Stimulated activated CD4-positive, alpha-beta T cell treated with anti-CD3 and anti-CD28 coated beads, Interleukin-15, amount 100 ng/mL, for 48 hours (primary cell): ENCODE measurements at places on chromosomes 3 and 15.

DNA sequence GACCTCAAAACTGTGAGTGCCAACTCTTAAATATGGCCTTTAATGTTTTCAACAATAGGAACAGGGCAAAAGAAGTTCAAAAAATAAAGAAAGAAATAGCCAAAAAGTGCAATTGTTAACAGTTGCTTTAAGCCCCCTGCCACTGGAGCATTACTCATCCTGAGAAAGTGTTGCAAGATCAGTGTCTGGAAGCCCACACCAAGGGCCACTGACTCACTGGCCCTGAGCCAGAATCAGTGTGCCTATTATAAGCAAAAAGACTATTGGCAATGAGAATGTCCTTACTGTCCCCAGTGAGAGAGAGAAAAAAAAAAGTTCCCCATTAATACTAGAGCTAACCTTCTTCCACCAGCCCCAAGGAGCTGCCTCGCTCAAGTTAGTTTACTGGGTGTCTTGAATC lies 480.1 kb upstream of the ZNF385D start:
- no peak for DNase-seq

- no peak for DNase-seq
These were observed 219.4 kb upstream of the BHLHE40 start for GRCh38 chr3:4759689-4760312.

DNA sequence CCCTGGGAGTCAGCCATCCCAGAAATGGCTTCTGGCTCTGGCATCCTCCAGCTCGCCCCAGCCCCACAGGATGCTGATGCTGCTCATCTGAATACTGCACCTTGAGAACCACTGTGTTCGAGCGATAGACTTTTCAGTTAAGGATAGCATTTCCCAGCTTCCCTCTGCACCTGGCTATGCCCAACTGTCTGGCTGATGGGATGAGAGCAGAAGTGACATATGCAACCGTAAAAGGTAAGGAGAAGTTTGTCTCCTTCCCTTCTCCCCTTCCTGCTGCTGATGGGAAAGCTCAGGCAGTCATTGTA lies 9.7 kb upstream of the HHATL start:
- no peak for DNase-seq

GRCh38 chr15:61248790-61249189 lies 19.7 kb upstream of the RORA start:
- DNase-seq, result no peak

- no peak for DNase-seq
These were observed 7.0 kb downstream of the AEN start for GRCh38 chr15:88628018-88628654.

- no peak for DNase-seq
These were observed 34.9 kb downstream of the TMEM39A start for GRCh38 chr3:119428538-119428937.

DNA sequence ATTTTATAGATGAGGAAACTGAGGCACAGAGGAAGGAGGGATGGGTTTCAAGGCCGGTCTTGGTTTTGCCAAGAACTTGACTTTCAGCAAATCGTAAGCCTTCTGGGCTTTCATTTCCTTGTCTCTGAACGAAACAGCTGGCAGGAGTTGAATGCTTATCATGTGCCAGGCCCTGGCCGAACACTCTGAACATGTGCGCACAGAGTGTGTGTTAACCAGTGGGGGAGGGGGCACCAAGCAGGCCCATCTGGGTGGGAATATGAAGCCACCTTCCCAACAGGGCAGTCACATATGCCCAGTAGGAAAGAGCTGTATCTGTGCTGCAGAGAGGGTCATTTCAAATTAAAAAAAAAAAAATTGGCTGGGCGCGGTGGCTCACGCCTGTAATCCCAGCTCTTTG lies 29.3 kb downstream of the ZNF710 start:
- no peak for DNase-seq
